ENCODE measurements at places on chromosomes 13 and 19.
A peak's percentile ranks its signal among the peaks of the same experiment; 100 is the strongest.

DNA sequence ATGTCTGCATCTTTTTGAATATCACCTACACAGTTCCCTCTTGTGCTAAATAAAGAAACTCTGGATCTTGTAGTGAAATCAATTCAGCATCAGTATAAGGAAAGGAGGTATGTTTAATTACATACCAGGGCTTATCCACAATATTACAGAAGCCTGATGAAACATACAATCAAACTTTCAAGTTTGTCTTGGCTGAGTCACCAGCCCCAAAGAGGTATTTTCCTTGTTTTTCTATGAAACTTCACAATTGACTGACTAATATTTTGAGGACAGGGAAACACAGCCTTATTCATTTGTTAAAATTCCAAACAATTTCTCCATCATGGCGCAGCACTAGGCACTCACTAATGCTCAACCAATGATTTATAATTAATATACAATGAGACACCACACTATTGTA, 952.4 kb downstream of the PCDH17 start:
- peak; percentile 46 for DNase-seq

GRCh38 chr13:97335488-97336134, 98.4 kb upstream of the RAP2A start:
- DNase-seq = no peak

DNA sequence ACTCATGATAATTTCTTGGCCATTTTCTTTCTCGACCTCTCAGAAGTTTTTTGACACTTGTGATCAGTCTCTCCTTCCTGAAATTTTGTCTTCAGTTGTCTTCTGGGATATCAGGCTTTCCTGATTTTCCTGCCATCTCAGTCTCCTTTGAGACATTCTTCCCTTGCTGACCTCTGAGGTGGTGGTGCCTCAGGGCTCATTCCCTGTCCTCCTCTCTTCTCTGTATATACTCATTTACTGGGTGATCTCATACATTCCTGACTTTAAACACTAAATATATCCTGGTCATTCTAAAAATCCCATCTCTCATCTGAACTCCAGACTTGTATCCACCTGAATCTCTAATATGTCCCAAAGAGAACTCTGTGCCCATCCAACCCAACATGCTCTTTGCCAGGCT, 31.3 kb upstream of the STARD13 start:
- DNase-seq = no peak

DNA sequence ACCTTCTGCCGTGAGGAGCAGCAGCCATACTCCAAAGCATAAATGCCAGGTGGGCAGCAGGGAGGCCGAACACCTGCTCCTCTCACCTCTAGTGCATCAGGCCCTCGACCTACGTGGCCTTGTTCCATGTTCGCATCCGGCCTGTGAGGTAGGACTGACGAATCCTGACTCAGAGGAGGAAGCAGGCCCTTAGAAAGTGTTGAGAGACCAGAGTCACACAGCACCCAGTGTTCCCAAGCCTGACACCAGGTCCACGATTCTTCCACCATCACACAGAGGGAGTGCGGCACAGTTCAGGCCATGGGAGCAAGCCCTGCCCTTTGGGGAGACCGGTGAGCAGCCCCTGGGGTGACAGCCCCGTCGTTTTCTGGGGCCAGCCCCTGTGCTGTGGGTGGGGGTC, 14.7 kb downstream of the ATP12A start:
- no peak for DNase-seq

GRCh38 chr13:76849493-76849892, 36.7 kb downstream of the KCTD12 start:
- DNase-seq = no peak

Data from astrocyte of the spinal cord (primary cell).